ENCODE measurements at places on chromosomes 12 and 14.

GRCh38 chr14:60344751-60345150 lies 95.7 kb downstream of the PPM1A start:
- DNase-seq: no peak

GRCh38 chr12:56581418-56582145 lies 48.5 kb downstream of the BAZ2A start:
- DNase-seq: peak; percentile 44

GRCh38 chr14:103188810-103189480 lies 65.7 kb downstream of the TNFAIP2 start:
- DNase-seq: peak; percentile 31

DNA sequence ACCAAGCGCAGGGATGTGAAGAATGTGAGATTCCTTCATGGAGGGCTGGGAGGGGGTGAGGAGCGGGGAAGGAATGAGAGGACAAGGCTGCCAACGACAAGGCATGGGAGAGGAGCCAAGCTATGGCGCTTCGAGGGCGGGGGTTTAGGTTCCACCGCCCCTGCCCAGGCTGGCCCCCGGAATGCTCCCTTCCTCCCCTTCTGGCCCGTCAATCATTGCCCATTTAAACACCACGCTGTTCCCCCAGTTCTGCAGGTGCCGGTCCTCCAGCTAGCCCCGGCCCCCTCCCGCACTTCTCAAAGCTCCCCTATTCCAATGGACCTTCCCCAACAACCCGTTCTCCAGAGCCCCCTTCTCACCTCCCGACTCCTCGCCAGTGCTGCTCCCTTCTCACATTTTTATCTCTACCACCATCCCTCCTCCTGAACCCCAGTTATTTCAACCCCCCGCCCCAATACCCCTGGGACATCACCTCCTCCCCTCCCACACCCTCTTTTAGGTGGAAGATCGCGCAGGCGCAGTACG lies 428 bp downstream of the RNF41 start:
- DNase-seq: no peak

DNA sequence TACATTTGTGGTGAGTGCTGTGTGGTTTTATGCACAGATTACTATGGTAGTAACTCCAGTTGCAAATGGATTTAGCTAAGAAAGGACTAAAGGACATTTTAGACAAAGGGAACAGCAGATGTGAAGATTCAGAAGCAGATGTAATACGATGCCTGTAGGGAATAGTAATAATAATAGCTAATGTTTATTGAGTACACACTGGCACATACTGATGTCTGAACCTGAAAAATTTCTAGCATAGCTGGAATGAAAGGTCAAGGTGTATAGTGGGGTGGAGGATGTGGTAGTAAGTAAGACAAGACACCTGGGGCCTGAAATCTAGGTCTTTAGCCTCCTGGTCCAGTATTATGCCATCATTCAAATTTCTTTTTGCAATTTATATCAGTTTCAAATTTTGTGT lies 54.3 kb upstream of the LRTM2 start:
- no peak for DNase-seq

DNA sequence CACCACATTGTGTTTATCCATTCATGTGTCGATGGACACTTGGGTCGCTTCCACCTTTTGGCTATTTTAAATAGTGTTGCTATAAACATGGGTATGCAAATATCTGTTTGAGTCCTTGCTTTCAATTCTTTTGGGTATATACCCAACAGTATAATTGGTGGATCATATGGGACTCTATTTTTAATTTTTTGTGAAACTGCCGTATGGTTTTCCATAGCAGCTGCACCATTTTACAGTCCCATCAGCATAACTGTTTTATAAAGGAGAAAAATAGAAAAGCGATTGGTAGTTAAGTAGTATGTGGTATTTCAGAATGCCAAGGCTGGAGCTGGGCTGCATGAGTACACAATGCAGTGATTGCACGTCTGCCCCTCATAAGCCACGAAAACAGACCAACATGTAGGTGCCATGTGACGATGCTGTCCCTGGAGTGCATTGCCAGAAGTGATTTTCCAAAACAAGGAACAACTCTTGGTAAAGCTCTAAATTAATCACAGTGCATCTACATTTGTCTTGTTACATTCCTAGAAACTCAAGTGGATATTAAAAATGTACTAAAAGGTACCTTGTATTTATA lies 83.5 kb downstream of the C12orf75 start:
- DNase-seq: no peak

DNA sequence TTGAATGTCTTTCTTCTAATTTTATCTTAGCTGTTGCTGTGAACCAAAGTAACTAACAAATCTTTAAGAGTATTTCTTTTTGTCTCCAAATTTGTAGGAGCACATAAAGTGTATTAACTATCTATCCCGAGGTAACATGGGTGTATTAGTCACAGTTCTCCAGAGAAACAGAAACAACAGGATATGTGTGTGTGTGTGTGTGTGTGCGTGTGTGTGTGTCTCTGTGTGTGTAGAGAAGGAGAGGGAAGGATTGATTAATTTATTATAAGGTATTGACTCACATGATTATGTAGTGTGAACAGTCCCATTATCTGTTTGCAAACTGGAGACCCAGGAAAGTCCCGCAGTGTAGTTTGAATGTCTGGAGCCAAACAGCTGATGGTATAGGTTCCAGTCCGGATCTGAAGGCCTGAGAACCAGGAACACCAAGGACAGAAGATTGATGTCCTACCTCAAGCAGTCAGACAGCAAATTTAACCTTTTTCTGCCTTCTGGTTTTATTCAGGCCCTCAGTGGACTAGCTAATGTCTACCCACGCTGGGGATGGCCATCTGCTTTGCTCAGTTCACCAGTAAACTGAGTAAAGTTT lies 14.4 kb downstream of the G2E3 start:
- no peak for DNase-seq

- no peak for DNase-seq
Observed at GRCh38 chr12:122545855-122546254, 18.8 kb downstream of the KNTC1 start.

DNA sequence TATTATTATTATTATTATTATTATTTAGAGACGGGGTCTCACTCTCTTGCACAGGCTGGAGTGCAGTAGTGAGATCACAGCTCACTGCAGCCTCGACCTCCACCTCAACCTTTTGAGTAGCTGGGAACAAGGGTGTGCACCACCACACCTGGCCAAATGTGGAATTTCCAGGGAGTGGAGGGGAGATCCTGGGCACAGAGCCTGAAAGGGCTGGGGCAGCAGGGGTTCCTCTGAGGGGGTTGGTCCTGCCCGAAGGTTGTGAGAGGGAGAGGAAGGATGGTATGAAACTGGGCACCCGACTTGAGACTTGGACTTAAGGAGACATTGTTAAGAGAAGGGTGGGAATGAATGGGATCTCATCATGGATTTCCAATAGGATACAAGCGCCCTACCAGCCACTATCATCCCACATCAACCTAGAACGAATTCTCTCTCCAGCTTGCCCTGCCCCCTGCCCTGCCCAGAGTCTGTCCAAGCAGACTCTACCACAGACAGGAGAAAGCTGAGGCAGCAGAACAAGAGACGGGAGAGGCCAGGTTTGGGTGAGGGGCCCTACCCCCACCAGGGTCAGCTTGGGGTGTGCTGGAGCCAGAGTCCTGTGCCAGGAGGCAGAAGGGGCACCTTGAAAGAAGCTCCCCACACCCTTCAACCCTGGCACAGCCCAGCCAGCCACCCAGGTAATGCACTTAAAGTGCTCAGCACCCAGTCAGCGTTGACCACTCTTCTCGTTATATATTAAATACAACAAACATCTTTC lies 2.4 kb upstream of the DYNC1H1 start:
- DNase-seq: no peak

DNA sequence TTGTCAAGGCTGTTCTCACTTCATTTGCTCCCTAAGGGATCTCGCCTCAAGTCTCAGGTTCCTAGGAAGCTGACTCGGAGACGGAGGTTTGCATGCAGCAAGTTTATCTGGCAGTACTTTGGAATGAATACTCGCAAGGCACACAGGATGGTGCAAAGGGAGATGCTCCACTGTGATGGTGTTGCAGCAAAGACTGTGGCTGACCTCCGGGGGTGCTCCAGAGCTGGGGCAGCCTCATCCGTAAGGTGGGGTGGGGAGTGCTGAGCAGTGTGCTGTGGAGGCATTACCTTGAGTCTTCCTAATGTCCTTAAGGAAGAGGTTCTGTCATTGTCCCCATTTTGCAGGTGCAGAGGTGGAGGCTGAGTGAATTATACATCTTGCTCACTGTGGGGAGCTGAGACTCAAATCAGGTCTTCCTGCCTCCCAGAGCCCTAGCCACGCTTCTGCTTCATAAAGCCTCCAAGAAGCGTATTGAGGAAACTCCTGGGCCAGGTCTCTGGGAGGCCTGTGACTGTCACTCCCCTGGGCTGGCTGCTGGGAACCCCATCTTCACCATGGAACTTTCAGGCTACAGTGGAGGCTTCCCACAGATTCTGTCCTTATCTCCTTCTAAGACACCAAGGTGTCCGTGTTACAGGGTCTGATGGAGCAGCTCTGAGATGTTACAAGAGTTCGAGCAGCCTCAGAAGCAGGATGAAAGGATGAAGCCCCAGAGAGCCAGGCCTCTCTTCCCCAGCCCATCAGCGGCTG lies 39.5 kb downstream of the GALNT16 start:
- no peak for DNase-seq

GRCh38 chr12:49212572-49212971 lies 23.7 kb upstream of the TUBA1A start:
- no peak for DNase-seq

DNA sequence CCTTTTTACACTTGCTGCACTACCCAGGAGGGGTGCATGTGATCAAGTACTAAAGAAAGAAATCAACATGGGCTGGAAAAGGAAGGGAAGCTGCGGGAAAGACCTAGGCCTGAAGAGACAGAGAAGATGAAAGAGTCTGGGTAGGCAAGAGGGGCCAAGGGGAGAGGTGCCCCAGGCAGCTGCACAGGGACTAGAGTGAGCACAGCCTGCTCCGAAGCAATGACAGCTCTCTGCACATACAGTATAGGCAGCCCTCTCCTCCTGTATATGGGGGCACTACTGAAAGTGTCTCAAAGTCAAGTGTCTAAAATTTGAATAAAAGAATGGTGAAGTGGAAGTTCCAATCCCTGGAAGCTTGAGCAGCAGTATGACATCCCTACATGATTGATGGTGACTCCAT lies 112.0 kb downstream of the TMTC1 start:
- no peak for DNase-seq

All from stimulated activated naive CD8-positive, alpha-beta T cell treated with anti-CD3 and anti-CD28 coated beads, Interleukin-15, amount 100 ng/mL, for 72 hours (primary cell).